Adipocyte (in vitro differentiated cells): ENCODE measurements at places on chromosomes 11 and 22.

DNA sequence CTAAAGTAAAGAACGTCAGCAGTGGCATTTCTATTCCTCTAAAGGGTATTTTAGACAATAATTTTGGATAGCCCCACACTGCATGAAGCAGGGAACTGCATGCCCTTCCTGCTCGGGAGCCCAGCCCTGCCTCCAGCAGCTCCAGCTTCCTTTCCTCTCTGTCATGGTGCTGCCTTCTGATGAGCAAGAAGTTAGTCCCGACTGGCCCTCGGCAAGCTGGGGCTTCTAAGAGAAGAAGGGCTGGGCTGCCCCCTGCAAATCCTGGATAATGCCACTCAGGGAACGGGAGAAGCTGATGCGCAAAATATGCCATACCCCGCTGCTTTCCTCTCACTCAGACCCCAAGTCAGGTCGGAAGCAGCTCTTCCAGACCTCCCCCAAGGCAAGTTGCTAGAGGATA lies 296.4 kb downstream of the ETS1 start:
- no peak for DNase-seq

DNA sequence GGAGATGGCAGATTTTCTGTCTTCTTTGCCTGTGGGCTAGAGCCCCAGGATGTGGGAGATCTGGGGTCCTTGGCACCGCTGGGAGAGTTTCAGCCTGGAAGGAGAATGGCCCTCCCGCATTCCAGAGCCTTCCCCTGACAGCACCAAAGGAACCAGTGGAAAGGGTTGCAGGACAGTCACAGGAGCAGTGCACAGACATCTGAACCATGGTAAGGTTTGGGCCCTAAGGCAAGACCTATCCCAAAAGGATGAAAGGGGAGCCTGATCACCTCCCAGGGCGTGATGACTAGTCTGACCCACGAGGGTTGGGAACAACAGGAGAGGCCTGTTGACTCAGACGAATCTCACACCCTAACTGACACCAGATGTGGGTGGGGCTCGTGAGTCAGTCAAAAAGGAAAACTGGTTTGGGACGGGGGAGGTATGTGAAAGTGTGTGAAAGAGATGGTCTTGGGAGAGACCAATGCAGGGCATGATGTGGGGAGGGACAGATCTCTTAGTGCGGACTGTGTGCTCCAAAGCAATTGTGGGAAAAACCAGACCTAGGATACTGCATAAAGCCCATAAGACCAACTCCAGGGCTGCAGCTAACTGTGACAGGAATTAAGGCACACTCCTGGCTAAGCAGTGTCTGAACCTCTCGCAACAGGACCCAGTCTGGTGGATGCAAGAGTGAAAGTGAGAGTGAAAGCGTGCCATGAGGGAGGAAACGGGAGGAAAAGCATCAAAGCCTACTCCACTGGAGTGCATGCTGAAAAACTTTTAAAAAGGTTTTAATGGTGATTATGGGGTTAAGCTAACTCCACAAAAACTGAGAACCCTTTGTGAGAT lies 39.1 kb upstream of the GLYAT start:
- DNase-seq: peak; percentile 39

GRCh38 chr22:32158712-32159533 lies at the start of gene C22orf42:
Gene C22orf42, minus strand, starts transcription at chr22:32159303. Its CDS starts 88 bp downstream, at chr22:32159215.
- no peak for DNase-seq

GRCh38 chr22:20546541-20546950 lies 39.1 kb downstream of the MED15 start:
- no peak for DNase-seq

- no peak for DNase-seq
Measured at GRCh38 chr11:101288392-101288791, 158.8 kb upstream of the PGR start.

- no peak for DNase-seq
Measured at GRCh38 chr22:28208036-28208435, 289.0 kb upstream of the PITPNB start.
